ENCODE measurements at places on chromosomes 7 and 10. TPM values are rescaled to one million over a fixed set of nuclear protein-coding genes. Genes with fewer than 3 reads are reported as not detected.

- DNase-seq: no peak
Measured at GRCh38 chr10:119863951-119864565, 8.6 kb downstream of the MCMBP start.

DNA sequence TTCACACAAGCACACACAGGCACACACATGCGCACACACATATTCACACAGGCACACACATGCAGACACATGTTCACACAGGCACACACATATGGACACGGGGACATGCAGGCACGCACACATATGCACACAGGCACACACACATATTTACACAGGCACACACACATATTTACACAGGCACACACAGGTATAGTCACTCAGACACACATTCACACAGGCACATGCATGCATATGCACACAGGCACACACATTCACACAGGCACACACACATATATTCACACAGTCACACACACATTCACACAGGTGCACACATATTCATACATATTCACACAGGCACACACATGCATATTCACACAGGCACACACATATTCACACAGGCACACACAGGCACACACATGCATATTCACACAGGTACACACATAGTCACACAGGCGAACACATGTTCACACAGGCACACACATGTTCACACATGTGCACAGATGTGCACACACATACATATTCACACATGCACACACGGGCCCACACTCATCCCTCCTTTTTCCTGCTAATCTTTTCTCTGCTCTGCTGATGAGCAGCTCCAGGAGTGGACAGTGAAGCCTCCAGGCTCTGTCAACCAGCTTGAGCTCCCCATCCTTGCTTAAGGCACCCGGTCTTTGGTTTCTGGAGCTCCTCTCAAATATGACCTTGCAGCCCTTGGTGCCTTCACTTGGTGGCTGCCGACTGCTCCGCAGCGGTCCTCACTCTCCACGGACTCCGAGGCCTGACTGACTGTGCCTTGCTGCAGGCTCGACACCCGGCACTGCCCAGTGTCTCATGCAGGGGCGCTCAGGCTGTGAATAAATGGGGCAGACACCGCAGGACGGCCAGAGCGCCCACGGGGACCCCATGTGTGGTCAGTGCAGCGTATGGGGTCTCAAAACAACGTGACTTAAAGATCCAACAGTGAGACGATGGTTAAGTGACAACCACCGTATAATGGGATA is 581.2 kb upstream of the MGMT start:
- DNase-seq: no peak

WDR37 gene
- total RNA-seq: 18.3 TPM

RSU1 gene
- total RNA-seq: 67.2 TPM

TMEM213 gene
- not detected for total RNA-seq

TRPV6 gene
- 0.55 TPM for total RNA-seq

DNA sequence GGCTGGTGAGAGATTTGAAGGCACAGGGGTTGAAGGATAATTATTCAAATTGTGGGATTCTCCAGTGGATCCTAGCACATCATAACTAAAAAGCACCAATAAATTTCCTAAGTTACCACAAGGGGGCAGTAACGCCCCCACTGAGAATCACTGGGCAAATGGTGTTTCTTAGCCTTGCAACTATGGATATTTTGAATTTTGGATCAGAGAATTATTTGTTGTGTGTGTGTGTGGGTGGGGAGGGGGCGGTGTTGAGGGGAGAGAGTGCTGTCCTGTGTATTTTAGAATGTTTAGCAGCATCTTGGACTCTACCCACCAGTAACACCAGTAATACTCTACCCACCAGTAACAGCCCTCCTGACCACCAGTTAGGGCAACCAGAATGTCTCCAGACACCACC is 63.3 kb upstream of the PRKG1 start:
- DNase-seq: no peak

GIMAP7 gene
- total RNA-seq: 6.7 TPM

DNA sequence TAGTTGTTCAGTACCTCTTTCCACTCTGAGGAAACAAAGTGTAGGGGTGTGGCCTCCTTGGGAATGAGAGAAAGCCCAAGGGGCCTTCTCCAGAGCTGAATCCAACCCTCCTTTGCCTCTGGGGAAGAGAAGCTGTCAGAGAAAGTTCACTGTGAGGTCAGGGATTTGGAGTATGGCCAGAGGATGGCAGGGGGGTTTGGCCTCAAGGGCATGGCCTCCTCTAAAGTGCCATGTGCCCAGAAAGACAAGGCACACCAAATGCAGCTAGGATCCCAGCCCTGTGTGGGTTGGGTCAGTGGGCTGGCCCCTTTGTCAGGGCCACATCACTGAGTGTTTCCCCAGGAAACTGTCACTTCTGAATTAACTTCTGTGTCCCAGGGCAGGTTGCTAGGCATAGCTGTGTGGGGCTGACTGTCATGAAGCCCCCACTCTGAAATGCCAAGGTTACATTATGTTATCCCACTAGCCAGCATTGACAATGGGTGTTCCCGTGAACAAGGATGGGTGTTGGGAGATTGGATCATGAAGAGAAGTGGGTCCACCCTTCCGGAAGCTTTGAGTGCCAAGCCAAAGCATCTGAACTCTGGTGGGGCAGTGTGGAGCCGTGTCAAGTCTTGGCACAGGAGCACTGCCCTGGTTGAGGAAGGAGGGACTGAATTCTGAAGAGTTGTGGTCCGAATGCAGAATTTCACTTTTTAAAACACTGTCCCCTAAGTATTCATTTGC is 123.3 kb downstream of the ZMIZ1 start:
- DNase-seq: no peak

DNA sequence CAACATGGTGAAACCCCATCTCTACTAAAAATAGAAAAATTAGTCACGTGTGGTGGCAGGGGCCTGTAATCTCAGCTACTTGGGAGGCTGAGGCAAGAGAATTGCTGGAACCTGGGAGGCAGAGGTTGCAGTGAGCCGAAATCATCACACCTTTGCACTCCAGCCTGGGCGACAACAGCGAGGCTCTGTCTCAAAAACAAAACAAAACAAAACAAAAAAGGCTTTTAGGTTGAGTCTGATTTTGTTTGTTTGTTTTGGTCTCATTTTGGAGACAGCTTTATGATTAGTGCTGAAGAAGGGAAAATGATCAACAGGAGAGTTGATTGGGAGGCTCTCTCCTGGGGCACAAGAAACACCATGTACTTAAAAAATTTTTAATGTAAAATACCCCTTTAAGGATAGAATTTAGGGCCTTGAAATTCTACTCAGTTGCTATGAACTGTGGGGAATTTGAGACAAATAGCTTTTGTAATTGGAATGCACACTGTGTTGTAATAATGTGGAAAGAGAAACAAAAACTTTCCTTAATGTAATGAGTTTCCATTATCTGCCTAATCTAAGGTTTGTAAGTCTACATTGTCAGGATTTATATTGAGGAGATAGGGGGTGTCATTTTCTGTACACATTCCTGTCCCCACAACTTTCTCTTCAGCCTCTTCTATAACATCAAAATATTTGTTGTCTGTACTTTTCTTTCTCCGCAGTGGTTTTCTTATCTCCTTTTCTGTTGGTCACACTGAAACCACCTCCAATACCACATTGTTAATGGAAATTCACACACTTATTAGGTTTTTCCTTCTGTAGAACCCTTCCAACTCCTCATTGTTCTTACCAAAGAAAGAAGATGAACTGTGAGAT is 41.3 kb downstream of the ARID5B start:
- no peak for DNase-seq

CDHR3 gene
- 18.4 TPM for total RNA-seq

NME8 gene
- total RNA-seq: not detected

All from mucosa of descending colon (tissue), 3 donors.